CD4-positive, alpha-beta memory T cell (primary cell): ENCODE measurements at places on chromosomes 3 and 15.

- no peak for DNase-seq
Measured at GRCh38 chr3:45819543-45819942, 22.4 kb downstream of the LZTFL1 start.

DNA sequence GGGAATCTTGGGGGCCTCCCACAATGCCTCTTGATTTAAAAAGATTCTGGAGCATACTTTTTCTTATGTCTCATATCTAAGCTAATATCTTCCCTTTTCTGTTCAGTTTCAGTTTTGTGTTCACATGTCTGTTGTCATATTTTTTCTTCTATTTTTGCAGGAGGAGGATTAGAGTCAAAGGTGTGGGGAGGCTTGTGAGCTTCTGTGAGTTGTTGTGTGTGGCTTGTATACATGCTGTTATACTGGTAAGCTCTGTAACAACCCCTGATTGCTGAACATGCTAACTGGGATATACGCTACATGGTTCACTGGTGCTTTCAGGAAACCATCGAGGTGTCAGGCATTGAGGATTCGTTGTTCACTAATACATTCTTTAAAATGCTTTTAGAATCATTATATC lies 83.5 kb downstream of the SLC25A26 start:
- DNase-seq = peak; percentile 33

DNA sequence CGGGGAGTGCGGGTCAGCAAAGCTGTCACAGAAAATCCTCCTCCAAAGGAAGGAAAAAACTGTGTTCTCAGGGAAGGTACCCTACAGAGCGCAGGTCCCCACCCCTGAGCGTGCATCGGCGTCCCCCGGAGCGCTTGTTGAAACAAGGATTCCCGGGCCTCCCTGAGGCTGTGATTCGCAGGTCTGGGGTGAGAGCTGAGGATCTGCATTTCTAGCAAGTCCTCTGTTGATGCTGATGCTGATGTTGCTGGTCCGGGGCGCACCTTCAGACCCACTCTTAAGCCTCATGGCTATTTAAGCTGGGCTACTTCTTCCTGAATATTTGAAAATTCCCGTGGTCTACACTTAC lies 226.2 kb upstream of the IGF1R start:
- no peak for DNase-seq

DNA sequence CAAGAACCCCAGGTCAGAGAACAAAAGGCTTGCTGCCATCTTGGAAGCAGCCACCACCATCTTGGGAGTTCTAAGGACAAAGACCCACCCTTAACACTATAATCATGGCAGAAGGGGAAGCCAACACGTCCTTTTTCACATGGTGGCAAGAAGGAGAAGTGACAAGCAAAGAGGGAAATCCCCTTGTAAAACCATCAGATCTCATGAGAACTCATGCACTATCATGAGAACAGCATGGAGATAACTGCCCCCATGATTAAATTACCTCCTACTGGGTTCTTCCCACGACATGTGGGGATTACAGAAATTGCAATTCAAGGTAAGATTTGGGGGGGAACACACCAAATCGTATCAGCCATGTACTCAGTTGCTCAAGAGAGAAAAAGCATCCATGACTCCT lies 21.1 kb upstream of the GBE1 start:
- no peak for DNase-seq

DNA sequence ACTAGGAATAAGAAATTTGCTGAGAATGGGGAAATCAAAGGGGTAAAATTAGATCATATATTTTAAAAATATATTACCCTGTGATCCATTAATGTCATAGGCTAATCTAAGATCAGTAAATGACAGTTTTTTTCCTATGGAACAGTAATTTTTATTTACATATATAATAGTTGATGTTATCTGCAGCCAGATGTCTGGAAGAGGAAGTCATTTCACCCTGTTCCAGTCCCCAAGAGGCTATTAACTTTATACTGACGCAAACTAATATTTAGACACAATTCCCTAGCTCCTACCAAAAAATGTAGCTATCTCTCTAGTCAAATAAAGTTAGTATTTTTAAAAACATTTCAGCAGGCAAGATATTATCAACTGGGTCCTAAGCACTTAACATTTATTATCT lies 558.0 kb downstream of the MECOM start:
- DNase-seq = no peak

- DNase-seq = no peak
Measured at GRCh38 chr3:36250191-36250590, 130.1 kb upstream of the STAC start.

DNA sequence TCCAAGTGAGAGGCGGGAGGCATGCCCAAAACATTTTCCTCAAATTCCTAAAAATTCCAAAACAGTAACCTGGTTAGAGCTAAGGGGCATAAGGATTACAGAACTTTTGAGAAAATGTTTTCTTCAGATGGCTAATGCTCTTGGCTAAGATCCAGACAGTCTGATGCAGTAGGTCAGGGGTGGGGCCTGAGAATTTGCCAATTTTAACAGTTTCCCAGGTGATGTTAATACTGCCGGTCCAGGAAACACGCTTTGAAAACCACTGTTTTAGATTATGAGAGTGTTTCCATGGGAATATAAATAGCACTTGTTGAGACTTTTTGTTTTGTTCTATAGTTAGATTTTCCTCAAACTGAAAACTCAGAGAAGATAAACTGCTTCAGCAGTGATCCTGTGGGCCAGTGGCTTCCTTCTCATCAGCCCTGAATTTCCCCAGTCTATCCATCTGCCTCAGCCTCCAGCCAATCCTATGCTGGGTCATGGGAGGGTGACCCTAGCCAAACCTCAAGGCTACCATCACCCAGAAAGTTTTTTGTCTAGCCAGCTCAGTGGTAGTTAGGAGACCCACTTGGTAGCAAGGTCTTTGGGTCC lies 71.6 kb upstream of the ACP3 start:
- no peak for DNase-seq
